ENCODE measurements at places on chromosomes 5 and 9. TPM values are rescaled to one million over a fixed set of nuclear protein-coding genes. Genes with fewer than 3 reads are reported as not detected.

The CSF1R gene
- total RNA-seq: 16.9 TPM

The OLFML2A gene
- 13.1 TPM for total RNA-seq

The LCN15 gene
- not detected for total RNA-seq

The C5orf58 gene
- total RNA-seq: not detected

The KCNN2 gene
- 2.1 TPM for total RNA-seq

The PCDH1 gene
- 127 TPM for total RNA-seq

All from ureter (tissue), 1 donor.